ENCODE measurements at places on chromosomes 1 and 21.

DNA sequence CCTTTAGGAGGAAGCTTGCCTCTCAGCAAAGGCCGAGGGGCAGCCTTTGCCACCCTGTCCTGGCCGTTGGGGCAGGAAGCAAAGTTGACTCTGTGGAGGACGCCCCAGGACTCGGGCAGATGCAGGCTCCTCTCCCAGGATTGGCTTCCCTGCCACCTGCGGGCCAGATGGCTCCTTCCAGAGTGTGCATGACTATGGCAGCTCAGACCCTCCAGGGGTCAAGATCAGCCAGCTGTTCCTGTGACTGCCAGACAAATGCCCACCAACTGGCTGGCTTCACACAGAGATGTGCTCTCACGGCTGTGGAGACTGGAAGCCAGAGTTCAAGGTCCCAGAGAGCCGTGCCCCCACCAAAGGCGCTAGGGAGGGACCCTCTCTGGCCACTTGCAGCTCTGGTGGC is 87.0 kb upstream of the VAMP3 start:
- DNase-seq = no peak

DNA sequence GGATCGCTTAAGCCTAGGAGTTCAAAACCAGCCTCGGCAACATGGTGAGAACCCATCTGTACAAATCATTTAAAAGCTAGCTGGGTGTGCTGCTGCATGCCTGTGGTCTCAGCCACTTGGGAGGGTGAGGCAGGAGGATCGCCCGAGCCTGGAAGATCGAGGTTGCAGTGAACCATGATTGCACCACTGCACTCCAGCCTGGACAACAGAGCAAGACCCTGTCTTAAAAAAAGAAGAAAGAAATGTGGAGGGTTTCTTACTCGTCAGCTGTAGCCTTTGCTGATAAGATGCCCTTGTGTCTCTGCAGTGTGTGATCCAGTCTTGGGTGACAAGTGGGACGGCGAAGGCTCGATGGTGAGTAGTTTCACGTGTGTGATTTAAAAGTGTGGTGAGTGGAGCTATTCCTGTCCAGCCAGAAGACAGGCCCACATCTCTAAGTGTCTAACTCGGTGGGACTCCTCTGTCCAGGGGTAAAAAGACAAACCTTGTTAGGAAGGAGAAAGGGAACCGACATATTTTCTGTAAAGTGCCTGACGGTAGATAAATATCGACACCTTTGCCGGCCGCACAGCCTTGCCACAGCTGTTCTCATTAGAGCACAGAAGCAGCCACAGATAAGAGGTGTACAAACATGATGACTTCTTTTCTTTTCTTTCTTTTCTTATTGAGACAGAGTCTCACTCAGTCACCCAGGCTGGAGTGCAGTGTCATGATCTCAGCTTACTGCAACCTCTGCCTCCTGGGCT is 27.0 kb downstream of the PDXK start:
- no peak for DNase-seq

DNA sequence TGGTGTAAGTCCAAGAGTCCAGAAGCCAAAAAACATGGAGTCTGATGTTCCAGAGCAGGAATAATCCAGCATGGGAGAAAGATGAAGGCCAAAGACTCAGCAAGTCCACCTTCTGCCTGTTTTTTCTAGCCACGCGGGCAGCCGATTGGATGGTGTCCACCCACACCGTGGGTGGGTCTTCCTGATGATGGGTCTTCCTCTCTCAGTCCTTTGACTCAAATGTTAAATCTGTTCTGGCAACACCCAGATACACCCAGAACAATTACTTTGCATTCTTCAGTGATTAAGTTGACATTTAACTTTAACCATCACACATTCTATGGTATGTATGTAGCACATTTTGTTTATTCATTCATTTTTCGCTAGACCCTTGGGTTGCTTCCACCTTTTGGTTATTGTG is 944.4 kb downstream of the PLA2G4A start:
- DNase-seq = no peak

DNA sequence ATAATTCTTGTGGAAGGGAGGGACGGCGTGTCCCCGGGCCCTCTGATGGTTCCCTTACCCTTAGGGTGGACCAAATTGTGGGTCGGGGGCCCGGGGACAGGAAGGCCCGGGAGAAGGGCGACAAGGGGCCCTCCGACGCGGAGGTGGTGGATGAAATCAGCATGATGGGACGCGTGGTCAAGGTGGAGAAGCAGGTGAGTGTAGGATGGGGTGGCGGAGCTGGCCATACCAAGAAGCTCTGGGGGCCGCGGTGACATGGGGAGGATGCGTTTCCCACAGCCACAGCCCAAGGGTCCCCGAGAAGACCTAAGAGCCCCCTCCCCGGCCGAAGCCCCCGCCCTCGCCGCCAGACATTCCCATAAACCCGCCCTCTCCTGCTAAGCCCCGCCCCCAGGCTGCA is 24.6 kb downstream of the CITED4 start:
- no peak for DNase-seq

DNA sequence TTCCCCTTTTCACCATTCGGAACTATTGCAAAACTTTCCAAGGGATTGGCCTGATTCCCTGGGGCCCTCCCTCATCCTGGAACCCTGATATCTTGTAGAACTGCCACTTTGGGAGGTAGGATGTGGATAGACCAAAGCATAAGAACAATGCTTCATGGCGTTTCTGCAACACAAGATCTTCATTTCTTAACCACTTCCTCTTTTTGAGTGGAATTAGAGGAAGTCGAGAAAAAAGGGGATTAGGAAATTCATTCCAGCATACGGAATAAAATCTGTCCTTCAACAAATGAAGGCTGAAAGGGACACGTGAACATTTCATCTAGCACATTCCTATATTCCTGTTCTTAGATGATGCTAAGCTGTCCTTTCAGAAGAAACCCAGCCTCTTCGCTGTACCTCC is 149.3 kb downstream of the HUNK start:
- peak; percentile 49 for DNase-seq

DNA sequence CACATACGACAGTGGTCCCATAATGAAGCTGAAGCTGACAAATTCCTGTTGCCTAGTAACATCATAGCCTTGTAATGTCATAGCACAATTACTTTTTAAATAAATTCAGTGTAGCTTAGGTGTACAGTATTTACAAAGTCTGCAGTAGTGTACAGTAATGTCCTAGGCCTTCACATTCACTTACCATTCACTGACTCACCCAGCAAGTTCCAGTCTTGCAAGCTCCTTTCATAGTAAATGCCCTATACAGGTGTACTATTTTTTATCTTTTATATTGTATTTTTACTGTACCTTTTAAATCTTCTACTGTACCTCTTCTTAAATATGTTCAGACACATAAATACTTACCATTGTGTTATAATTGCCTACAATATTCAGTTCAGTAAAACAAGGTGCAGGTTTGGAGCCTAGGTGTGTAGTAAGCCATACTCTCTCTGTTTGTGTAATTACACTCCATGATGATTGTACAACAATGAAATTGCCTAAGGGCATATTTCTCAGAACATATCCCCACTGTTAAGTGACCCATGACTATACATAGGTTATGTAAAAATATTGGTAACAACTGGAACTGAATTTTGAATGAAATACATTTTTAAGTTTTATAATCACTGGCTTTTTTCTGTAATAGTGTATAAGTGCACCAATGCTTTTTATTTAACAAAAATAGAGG is 33.5 kb upstream of the ADAM30 start:
- no peak for DNase-seq

DNA sequence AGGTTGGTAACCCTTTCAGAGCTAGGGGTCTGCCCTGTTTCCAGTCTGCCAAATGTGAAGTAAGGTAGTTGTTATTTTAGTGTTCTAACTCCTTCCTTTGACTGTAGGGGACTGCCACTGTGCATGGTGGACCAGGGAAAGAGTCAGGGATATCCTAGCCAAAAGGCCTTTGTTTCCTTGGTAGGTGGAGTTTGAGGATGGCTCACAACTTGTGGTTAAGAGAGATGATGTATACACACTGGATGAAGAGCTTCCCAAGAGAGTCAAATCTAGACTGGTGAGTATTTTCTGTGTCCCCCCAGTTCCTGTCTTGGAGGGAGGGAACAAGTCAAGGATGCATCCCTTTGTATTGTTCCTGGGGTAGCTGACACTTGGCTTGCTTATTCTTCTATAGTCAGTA is 3.5 kb upstream of the ST3GAL3 start:
- no peak for DNase-seq

DNA sequence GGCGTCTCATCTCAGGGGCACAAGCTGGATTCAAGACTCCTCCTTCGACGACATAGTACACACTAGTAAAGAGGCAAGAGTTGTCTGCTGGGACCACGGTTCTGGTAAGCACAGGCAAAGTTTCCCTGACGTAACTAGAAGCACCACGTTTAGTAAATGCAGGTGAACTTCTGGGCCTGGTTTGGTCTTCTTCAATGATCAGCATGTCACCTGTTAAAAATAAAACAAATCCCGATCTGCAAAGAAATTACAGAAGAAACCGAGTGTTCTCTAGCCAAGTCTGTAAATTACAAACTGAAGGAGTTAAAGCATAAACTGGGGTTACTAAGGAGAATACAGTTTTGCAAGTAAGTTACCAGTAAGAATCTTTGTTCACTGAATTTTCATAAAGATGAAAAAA is 1.5 kb downstream of the YOD1 start:
- no peak for DNase-seq

DNA sequence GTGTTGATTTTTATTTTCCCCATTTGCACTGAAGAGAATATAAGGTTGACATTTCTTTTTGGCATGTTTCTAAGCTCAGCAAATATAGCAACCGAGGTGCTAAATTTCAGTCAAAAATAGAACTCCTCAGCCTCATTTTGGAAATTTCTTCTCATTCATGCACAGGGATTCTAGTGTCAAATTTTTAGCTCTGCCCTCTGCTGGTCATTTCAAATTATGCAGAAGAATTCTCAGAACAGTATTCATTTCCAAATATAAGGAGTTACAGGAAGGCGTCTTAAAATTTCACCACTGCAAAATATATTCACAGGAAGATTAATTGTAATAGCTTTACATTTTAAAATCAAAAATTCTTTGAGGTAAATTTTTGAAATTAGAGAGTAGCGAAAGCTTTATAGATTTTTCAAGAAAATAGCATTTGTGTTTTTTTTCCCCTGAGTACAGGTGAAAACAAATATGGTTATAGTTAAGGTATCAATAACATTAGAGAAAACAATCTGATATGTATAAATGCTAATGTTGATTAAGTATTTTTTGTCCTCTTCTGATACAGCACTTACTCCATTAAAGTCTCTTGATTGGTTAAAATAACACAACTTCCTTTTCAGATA is 57.9 kb downstream of the FMN2 start:
- DNase-seq = peak; percentile 56

GRCh38 chr1:246081138-246081702 is 425.9 kb downstream of the SMYD3 start:
- no peak for DNase-seq

DNA sequence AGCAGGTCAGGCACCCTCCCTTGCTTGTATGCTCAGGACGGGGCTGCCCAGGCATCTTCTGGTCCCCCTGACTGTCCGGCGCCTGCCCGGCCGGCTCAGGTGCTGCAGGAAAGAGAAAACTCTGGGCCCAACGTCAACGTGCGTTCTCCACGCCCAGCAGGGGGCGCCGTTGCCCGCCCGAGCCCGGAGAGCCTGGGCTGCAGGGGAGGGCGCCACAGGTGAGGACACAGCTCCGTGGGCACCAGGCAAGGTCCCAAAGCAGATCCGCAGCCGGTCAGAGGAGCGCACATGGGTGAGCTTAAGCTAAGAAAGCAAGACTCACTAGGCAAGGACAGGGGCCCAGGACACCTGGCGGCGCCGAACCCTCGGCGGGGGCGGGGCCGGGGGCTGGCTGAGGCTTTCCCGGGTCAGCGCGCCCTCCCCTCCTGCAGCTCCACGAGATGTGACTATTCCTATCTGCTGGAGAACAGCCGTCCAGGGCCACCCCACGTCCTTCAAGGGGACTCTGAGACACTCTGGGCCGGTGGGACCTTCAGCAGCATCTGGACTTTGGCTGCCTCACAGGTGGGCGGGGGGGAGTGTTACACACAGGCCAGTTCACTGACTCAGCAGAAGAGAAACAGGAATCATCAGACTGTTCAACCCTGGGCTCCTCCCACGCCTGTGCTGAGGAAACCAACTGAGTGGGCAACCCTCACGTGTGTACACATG is 29.3 kb downstream of the KRTAP10-1 start:
- DNase-seq = peak; percentile 75

GRCh38 chr1:54792686-54793282 is 8.3 kb downstream of the TTC22 start:
- DNase-seq = no peak

DNA sequence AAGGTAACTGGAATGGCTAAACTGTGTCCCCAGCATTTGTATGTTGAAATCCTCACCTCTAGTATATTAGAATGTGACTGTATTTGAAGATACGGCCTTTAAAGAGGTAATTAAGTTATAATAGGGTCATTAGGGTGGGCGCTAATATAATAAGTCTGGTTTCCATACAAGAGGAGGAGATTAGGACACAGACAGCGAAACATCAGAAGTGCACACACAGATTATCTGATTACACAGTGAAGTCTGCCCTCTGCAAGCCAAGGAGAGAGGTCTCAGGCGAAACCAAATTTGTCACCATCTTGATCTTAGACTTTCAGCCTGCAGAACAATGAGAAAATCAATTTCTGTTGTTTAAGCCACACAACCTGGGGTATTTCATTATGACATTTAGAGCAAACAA is 2233.1 kb downstream of the MRPL39 start:
- no peak for DNase-seq

DNA sequence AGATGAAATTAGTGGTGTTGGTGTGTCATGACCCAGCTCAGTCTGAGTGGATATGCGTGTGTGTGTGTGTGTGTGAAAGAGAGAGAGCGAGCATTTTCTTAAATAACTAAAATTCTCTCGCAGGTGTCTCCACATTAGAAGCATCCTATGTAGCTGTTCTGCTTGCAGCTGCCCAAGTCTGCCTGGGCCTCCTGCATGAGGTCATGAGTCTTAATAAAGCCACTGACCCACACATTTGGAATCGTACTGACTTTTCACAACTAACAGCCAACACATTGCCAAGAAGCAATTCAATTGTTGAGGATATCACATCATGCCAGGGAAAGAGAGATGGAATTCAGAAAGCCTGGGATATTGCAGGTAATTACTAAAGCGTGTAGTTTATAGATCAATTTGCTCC is 238.2 kb upstream of the AJAP1 start:
- DNase-seq = no peak

DNA sequence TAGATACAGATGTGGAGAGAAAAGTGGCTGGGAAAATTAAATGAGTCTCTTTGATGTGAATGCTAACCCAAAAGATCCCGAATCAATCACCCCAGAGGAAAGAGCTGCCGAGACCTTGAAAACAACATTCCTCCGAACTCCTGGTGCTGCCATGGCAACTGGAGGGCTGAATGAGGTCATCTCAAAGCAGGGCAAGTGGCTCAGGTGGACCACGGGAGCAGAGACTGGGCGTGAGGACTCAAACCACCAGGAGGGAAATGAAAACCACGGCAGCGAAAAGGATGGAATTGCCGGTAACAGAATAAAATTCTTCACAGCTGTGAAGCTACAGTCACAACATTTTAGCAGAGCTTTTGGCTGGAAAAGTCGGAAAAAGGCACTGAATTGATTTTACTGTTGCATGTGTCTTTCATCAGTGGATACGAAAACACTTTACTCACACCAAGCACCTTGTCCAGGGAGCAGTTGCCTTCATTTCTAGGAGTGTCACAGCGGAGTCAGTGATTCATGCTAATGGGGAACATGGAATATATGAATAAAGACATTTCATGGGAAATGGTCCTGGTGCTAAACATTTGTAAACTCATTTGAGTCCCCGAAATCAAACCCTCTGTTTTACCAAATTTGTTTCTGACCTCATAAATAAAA is 23.2 kb upstream of the BECN2 start:
- no peak for DNase-seq

Data from hematopoietic multipotent progenitor cell treated with erythropoietin and hydrocortisone succinate and interleukin-3 and kit ligand, for 4 days (in vitro differentiated cells).